ENCODE measurements at places on chromosomes 5 and 9.
A peak's percentile ranks its signal among the peaks of the same experiment; 100 is the strongest.

DNA sequence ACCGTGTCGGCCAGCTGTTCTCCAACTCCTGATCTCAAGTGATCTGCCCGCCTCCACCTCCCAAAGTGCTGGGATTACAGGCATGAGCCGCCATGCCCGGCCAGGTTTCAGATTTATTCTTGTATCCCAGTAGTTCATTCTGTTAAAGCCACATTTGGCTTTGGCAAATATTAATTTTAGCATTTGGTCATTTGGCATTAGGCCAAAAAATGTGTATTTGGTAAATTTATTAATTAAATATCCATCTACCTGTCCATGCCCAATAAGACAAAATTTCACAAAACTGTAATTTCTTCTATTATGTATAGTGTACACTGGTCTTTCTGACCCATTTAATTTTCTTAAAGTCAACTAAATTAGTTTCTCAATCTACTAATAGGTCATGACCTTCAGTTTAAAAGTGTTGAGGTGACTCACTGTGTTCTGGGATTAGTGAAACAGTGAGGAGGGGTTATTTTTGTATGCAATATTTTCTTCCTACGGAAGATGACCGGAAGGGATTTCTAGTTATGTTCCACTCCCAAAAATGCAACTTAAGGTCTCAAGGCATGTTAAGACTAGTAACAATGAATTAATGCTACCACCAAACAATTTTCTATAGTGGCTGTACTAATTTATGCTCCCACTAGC, 21.0 kb downstream of the OSTF1 start:
- no peak for DNase-seq

DNA sequence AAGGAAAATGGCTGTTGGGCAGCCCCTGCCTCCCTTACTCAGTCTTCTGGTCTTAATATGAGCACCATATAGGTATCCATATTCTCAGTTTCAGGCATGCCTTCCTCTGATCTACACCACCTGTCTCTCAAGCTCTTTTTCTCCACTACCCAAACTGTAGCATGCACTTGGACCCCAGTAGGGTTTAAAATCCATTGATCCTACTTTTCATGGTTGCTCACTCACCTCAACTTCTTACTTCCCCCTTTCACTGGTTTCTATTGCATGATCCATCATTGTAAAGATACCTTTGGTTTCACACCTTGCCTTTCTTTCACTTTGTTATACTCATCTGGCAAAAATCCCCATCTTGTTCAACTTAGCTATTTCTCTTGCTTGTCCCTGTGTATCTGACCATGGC, 159.4 kb downstream of the KDM4C start:
- no peak for DNase-seq

- no peak for DNase-seq
These were observed 70.1 kb downstream of the WNK2 start for GRCh38 chr9:93254061-93254481.

DNA sequence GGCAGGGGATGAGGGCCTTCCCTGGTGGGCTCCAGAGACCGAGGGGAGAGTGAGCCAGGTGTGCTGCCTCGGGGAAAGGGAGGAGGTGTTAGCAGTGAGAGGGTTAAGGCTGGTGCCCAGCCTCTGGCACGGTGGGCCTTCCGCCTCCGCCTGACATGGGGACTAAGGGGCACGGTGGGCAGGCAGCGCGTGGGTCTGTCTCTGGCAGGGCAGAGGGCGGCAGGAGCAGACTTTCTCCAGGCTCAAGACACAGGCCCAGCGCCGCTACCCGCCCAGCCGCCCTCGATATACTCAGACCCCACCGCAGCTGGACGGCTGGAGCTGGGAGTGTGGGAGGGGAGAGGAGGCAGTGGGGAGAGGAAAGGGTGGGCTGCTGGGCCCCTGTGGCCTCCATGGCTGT, 14.9 kb upstream of the FRMPD1 start:
- DNase-seq = no peak

DNA sequence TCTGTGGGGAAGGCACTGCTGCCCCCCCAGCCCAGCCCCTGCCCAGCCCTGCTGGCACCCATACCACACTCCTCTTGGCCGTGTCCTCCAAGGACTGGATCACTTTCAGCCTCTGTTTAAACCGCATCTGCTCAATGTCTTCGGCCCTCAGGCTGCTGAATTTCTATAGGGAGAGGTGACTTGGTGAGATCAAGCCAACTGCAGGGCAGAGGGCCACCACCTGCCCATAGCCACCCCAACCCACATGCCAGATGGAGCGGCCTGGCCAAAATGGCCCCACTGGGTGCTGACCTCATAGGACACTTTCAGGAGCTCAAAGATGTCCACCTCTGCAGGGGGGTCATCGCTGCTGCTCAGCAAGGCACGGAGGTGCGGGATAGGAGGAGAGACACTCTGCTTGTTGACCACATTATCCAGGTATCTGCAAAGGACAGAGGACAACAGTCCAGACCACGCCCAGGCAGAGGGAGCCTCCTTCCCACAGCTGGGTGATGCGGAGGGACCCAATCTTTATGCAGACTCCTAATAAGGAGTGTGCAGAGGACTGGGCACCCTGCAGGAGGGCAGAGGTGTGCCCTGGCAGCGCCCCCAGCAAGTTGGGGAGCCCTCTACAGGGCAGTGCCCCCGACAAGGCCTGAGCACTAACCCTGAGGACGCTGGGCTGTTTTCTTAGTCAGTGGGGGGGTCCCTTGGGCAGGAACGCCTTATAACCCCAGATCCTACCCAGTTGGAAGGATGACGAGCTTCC, 14.4 kb upstream of the MRNIP start:
- no peak for DNase-seq

GRCh38 chr5:150389531-150390266, 23.0 kb downstream of the CD74 start:
- DNase-seq = no peak

DNA sequence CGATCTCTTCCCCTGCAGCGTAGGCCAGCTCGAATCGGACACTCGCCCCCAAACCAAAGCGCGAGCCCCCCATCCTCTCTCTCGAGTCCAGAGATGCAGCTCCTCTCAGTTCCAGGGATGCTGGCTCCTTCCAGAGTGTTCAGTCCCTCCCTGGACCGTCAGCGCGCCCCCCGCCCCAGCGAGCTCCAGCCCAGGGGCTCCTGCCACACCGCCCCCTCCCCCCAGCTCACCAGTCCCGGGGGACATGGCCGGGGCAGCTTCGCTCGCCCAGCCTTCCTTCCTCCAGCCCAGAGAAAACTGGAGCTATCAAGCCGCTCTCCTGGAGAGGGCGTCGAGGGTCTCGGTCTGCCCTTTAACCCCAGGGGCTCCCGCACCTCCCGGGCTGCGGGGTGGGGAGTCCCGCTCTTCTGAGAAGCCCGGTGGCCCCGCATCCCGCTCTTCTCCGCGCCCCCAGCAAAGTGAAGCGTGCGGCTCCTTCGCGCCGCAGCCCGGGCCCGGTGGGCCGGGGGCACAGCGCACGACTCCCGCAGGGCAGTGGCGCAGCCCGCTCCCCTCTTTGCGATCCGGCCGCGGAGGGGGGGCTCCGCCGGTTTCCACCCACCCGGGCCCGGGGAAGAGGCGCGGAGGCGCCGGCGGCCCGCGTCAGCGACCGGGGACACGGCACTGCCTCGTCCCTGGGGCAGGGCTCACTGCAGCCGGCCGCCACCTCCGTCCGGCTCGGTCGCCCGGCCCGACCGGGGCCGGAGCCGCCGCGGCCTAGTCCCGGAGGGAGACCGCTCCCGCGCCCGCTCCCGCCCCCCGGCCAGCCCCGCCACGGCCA, 587 bp downstream of the MIER3 start:
- peak; percentile 3 for DNase-seq

All from amniotic stem cell (primary cell).